ENCODE measurements at places on chromosomes 5 and 9.

GRCh38 chr5:173746047-173746646, 129.7 kb upstream of the BOD1 start:
- no peak for DNase-seq

DNA sequence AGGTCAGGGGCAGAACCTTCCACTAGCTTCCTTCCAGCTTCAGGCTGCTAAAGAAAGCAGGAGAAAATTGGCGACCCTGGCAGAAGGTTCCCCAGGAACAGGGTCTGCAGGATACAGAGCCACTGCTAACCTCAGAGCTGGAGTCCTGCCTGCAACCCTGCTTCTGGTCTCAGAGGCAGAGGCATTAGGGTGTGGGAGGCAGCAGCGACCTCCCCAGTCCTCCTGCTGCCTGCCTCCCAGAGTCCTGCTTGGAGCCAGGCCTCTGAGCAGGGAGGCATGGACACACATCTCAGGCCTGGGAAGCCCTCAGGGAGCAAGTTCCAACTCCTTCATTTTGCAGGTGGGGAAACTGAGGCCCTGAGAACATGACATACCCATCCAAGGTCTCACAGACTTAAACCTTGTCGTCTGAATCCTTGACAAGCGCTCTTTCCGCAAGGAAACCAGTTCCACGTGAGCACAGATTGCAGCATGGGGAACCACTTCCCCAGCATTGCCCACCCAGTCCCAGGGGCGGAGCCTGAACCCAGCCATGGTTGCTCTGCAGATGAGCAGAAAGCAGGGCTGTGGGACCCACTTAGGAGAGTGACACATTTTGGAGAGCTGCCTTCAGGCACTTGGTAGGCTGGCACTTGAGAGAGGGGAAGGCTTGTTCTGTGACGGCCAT, 28.2 kb upstream of the HAND1 start:
- DNase-seq: no peak

GRCh38 chr5:161376034-161376433, 170.5 kb downstream of the GABRB2 start:
- DNase-seq: no peak

DNA sequence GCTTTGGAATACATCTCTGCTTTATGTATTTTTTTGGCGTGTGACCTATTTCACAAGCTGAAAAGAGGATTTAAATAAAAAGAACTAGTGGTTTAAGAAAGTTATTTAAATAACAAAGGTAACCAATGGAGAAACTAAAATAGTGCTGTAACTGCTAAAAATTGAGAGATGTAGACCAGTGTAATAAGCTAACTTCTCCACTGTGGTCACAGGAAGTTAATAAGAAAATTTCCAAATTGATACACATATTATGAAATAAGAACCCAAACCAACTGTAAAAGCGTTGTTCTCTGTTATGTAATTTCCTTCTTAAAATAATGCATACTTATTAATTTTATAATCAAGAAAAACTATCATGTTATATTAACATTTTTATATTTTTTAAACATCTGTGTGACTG, 29.1 kb upstream of the ZFAND5 start:
- no peak for DNase-seq

DNA sequence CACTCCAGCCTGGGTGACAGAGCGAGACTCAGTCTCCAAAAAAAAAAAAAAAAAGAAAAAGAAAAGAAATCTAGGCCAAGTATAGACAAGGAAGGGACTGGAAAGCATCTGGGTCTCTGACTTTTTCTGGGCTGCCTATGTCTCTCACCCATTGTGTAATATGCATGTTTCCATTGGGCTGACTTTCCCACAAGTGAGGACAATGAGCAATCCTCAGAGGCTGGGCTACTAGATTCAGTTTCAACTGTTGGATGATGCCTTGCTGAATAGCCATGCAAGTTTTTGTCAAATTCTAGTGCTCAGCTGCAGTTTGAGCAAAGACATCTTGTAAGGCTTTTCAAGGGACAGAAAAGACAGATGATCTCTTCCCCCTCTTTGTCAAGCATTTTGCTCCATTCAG, 82.1 kb downstream of the PHAX start:
- DNase-seq: no peak

DNA sequence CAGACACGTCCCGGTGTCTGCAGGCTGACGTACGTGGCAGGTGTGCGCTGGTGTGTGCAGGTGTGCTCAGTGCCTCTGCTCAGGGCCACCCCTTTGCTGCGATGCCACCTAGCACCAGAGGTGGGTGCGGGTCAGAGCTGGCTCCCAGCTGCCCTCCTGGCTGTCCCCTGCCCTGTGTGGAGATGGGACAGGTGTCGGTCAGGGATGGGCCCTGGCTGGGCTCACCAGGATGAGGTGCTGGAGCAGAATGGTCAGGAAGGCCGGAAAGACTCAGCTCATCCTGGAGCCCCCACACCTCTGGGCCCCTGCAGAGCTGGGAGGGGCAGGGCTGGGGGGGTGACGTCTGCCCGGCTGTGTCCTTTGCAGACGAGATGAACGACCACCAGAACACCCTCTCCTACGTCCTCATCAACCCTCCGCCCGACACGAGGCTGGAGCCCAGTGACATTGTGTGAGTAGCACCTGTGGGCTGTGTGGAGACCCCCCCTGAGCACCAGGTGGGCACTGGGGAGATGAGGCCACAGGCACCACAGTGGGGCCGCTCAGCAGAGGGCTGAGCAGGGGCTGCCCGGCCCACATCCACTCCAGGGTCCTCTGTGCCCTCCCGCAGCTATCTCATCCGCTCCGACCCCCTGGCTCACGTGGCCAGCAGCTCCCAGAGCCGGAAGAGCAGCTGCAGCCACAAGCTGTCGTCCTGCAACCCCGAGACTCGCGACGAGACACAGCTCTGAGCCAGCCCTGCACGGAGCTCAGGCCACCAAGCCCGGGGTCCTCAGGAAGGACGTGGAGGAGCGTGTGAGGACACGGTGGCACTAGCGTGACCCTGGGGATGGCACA, 89.7 kb downstream of the KCNT1 start:
- DNase-seq: no peak

Measured in stimulated activated CD8-positive, alpha-beta memory T cell treated with anti-CD3 and anti-CD28 coated beads, Interleukin-4, amount 100 ng/mL, for 1 hour (primary cell).